ENCODE measurements at places on chromosomes 2 and 18. TPM values are rescaled to one million over a fixed set of nuclear protein-coding genes. Genes with fewer than 3 reads are reported as not detected.
A peak's percentile ranks its signal among the peaks of the same experiment; 100 is the strongest.

- peak; percentile 81 for DNase-seq
Observed at GRCh38 chr2:217943446-217944321, 59.1 kb downstream of the TNS1 start.

Gene TGFA
- total RNA-seq, result 51.0 TPM

Gene MFSD2B
- 0.23 TPM for total RNA-seq

GRCh38 chr2:3491306-3491705 is 28.0 kb downstream of the ADI1 start:
- DNase-seq, result no peak

- DNase-seq, result no peak
Observed at GRCh38 chr2:11716689-11717321, 29.6 kb upstream of the LPIN1 start.

- DNase-seq, result no peak
Observed at GRCh38 chr18:11567396-11567795, 42.0 kb upstream of the SLC35G4 start.

Gene SOX11
- 0.03 TPM for total RNA-seq

- no peak for DNase-seq
Observed at GRCh38 chr2:119678021-119678656, 862 bp upstream of the TMEM177 start.

Gene PFN4
- 0.35 TPM for total RNA-seq

Gene EGR4
- not detected for total RNA-seq
